ENCODE measurements at places on chromosomes 13 and 19. TPM values are rescaled to one million over a fixed set of nuclear protein-coding genes. Genes with fewer than 3 reads are reported as not detected.

DNA sequence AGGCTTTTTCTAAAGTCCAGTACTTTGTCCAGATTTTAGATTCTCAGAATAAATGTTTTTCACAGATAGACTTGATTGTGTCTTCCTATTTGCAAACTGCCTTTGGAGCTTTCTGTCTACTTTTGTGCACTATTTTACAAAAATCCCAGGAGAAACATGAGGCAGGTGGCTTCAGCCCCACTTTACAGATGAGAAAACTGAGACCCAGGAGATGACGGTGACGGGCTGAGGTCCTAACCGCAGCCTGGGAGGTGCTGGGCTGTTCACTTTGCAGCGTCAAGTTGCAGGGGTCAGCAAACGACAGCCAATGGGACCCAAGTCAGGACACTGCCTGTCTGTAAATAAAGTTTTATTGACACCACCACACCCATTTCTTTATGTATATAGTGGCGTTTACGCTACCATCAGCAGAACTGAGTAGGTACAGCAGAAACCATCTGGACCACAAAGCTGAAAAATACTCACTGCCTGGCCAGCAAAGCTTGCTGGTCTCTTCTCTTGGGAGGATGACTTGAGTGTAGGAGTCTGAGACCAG is 6.8 kb upstream of the KDM4B start:
- DNase-seq: no peak

- DNase-seq: no peak
Observed at GRCh38 chr19:44303320-44303719, 1.5 kb downstream of the ZNF235 start.

- peak; percentile 28 for DNase-seq
Observed at GRCh38 chr13:25380082-25380481, 8.3 kb downstream of the ATP8A2 start.

DNA sequence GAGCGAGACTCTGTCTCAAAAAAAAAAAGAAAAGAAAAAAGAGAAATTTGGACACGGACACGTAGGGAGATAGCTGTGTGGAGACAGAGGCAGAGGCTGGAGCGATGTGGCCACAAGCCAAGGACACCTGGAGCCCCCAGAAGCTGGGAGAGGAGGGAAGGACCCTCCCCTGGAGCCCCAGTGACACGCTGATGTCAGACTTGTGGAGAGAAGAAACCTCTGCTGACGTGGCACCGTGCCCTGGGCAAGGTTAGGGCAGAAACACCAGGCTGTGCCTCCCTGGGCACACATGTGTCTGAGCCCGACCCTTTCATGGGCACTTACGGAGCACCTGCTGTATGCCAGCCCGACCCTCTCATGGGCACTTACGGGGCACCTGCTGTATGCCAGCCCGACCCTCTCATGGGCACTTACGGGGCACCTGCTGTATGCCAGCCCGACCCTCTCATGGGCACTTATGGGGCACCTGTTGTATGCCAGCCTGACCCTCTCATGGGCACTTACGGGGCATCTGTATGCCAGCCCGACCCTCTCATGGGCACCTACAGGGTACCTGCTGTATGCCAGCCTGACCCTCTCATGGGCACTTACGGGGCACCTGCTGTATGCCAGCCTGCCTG is 17.8 kb downstream of the ARID3A start:
- no peak for DNase-seq

DNA sequence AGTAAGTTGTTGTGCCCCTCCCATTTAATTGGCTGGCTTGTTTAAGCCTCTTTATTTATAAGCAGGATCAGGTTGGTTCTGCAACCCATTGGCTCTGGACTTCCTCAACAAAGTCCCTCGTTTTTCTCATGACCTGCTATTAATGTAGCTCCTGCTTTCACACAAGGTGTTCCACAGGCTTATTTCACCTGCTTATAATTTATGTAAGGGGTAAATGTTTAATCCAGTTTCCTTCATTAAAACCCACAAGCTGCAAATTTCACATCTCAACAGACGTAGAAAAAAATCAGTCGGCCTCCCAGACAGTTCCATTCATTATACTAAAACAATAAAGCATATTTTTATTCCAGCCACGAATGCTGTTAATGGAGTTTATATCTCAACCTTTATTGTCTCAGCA is 86.1 kb downstream of the TBC1D4 start:
- DNase-seq: no peak

Gene MYH14
- total RNA-seq: not detected

Gene EBPL
- 152 TPM for total RNA-seq

GRCh38 chr19:48617146-48617937 is 1.6 kb downstream of the RPL18 start:
- no peak for DNase-seq

Gene ATP4A
- total RNA-seq: not detected

Gene TMIGD2
- total RNA-seq: not detected

DNA sequence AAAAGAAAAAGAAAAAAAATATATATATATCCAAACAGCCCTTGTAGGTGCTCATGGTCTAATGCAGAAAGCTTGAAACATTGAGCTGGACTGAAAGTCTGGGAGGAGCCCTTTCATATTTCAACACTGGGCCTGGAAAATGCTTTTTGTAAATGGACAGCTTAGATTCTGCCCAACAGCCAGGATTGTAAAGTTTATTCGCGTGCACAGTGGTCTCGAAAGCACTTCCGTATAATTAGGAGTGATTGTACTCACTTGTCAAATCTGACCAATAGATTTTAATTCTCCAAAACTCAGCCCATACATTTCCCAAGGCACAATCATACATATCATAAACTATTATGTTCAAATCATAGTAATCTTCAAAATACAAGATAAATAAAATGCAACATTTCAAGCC is 260.1 kb downstream of the COL4A1 start:
- no peak for DNase-seq

DNA sequence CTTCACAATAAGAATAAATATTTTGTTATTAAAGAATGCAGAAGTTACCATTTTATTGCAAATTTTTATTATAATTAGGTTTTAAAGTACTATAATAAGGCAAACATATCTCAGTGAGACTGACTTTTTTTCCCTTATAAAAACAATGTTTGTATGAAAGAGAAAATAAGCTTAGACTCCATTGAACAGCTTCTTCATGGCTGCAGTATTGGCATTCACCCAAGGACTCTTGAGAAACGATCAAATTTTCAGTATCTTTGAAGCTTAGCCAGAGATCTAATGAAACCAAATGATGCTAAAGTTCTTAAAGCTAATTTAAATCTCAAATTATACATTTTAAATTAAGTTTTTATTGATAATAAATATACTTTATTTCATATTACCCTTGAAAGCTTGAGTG is 128.3 kb downstream of the GGACT start:
- DNase-seq: no peak

Gene UQCRFS1
- 84.0 TPM for total RNA-seq

Gene MTIF3
- 25.0 TPM for total RNA-seq

GRCh38 chr19:4294389-4294788 is 7.8 kb downstream of the TMIGD2 start:
- no peak for DNase-seq

Data from HT1080 (cell line).